ENCODE measurements at places on chromosomes 4 and X.

DNA sequence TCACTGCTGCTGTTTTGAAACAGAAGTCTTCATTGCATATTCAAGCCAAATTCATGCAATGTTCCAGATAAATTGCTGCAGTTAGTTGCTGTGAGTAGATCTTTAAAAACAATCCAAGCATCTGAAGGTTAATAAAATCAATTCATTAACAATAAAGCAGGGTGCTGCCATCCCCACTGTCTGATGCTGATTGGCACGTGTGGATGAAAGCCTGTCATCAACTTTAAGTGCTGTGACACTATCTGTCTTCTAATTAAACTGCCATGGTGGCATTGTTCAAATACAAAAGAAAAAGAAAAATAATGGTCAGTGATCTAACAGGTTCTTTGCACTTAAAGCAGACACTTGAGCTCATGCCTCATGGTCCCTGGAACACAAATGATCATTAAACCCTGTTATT, 63.0 kb upstream of the MND1 start:
- no peak for DNase-seq

- DNase-seq: no peak
Observed at GRCh38 chr4:157005193-157005592, 33.6 kb upstream of the PDGFC start.

DNA sequence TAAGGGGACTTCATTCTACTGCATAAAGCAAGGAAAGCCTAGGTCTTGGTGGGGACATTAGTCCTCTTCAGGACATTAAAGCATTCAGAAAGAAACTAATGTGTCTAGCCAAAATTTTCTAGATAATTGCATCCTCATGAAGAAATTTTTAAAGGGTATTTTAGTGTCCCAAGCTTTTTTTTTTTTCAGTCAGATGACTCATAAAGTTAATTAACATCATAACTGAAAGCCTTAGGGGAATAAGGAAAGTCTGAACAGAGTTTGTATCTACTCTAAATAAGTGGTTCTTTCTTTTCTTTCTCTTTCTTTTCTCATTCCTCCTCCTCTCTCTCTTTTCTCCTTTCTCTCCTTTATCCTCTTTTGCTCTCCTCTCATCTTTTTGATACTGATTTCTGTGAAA, 202.4 kb downstream of the ADAMTS3 start:
- DNase-seq: no peak

GRCh38 chr4:1193206-1194009, 21.0 kb upstream of the SPON2 start:
- no peak for DNase-seq

DNA sequence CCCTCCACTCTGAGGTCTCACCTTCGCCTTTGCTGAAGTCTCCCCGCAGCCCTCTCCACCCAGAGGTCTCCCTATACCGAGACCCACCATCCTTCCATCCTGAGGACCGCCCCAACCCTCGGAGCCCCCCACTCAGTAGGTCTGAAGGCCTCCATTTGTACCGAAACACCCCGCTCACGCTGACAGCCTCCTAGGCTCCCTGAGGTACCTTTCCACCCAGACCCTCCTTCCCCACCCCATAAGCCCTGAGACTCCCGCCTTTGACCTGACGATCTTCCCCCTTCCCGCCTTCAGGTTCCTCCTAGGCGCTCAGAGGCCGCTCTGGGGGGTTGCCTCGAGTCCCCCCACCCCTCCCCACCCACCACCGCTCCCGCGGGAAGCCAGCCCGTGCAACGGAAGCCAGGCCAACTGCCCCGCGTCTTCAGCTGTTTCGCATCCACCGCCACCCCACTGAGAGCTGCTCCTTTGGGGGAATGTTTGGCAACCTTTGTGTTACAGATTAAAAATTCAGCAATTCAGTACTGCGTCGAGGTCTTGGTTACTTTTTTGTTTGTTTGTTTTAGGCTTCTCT, 5.0 kb downstream of the SOD3 start:
- no peak for DNase-seq

Data from LNCaP clone FGC (cell line).